Cortex of kidney (tissue), 1 donor: ENCODE measurements at places on chromosomes 4 and X.

DNA sequence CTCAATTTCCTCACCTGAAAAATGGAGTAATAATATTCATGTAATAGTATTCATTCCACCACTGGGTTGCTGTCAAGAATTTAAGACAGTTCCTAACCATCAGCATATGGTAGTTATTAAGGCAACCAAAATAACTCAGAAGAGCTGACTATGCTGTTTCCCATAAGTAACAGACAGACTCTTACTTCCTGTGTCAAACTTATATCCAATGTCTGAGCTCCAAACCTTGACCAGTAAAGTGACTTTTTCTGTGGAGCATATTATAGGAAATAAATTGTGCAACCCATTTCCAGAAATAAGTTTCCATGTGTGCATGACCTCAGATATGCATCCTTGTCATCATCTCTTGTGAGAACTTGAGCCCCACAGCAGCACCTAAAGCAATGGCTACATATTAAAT lies 78.8 kb downstream of the HADH start:
- DNase-seq, result no peak

DNA sequence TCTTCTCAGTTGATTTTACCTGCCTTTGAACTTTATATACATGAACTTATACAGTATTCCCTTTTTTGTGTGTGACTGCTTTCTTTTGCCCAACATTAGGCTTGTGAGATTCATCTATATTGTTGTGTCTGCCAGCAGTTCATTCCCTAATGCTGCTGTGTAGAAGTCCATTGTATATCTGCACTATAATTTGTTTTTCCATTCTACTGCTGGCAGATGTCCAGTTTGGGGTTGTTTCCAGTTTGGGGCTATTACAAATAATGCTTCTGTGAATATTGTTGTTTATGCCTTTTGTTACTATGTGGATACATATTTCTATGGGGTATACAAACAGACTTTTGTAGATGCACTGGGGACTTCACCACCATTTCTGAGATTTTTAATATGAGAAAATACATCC lies 268.4 kb downstream of the DCTD start:
- DNase-seq, result no peak

DNA sequence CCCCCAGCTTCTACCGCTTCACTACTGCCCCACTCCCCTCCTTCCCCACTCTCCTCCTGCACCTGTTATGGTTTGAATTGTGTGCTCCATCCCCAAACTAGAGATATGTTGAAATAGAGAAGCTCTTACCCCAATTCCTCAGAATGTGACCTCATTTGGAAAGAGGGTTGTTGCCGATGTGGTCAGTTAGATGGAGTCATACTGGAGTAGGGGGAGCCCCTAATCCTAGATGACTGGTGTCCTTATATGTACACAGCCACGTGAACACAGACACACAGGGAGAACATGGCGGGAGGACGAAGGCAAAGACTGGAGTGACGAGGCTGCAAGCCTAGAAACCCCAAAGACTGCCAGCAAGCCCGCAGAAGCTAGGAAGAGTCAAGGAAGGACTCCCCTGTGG lies 84.3 kb downstream of the FHDC1 start:
- DNase-seq, result no peak

- no peak for DNase-seq
Measured at GRCh38 chr4:47830265-47831025, 7.4 kb downstream of the CORIN start.

DNA sequence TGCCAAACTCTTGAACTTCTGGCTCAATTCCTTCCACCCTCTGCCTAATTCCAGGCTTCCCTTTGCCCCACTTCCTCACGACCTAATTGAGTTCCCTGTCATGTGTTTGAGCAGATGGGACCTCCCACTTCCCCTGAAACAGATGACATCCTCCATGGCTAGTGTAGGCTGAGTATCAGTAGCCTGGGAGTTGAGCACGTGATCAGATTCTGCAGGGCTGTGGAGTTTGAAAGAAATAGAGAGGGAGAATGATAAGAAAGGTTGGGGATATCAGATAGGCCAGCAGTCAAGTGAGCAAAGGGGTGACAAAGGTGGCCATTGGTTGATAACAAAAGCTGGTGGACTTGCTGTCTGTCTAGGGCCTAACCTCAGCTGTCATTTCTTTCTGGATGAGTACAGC lies 18.8 kb upstream of the NWD2 start:
- DNase-seq, result no peak

GRCh38 chrX:154439841-154440240 lies 2.9 kb downstream of the GDI1 start:
- no peak for DNase-seq

DNA sequence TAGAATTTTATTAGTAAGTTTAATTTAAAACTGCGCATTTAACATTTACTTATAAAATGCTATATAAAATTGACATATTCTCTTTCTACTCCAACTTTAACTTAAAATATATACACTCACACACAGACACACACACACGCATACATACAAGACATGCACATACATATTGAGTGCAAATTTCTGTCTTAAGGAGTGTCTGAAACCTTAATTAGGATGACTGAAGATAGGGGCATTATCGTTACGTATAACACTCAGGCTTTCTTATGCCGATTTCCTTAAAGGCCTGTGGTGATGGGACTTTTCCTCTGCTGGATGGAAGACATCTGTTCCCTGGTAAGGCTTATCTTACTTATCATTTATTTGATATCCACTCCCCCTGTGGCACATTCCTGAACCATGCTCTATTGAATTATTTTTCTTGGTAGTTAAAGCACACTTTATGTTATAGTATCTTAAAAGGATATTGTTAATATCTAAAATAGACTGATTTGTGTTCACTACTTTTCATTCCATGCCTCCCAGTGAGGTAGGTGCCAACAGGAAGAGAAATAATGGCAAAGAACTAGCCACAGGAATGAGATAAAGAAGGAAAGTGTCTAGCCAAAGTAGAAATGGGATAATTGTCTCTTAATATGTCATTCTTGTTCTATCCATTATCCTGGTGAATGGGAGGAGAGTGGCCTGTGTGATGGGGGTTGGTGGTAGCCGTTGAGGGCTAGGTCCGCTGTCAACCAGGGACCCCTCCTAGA lies 92.9 kb upstream of the GPRIN3 start:
- DNase-seq, result no peak

DNA sequence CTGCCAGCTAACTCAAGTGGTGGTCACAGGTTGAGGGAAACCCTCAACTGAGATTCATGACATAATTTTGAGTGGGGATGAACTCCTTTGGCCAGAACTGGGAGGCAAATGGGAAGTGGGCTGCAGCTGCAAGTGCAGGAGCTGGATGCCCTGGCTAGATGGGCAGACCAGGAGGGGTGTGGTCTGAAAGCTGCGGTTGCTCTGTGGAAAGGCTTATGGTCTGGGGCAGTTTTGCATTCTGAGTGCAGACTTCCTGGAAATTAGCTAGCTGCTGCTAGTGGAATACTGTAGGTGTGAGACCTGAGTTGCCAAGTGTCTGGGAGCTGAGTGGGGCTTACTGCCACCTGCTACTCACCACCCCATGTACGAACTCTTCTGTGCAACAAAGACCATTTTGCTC lies 52.1 kb upstream of the NAP1L2 start:
- no peak for DNase-seq

- DNase-seq, result no peak
Measured at GRCh38 chr4:64192731-64193412, 216.4 kb downstream of the TECRL start.

DNA sequence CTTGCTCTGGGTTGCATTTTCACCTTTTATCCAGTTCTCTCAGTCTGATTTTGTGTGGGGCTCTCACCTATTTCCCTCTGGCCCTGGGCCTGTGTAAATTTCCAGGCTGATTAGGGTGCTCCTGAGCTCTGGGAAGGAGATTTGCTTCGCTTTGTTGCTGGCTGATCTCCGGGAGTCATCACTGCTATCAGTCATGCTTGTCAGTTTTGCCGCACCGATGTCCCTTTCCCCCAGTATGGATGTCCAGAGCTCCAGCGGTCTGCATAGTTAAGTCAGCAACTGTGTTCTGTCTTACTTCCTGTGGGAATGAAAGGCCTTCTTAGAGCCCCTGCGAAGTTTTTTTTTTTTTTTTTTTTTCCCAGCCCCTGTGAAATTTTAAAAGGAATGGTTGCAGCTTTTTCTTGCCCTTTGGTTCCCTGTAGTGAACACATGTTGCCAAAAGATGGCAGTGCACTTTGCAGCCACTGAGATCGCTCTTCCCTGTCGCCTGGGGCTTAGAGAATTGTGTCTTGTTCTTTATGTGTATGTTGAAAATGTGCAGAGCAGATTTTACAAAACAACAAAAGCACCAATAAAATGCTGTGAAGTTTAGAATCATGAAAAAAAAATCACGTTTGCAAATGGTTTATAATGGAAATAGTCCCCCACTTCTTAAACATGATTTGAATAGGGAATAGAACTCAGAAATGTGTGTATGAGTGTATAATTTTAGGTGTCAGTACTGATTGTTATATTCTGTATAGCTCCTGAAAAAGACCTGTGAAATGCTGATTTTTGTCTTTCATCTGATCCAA lies 109.1 kb upstream of the SLC4A4 start:
- DNase-seq, result no peak

DNA sequence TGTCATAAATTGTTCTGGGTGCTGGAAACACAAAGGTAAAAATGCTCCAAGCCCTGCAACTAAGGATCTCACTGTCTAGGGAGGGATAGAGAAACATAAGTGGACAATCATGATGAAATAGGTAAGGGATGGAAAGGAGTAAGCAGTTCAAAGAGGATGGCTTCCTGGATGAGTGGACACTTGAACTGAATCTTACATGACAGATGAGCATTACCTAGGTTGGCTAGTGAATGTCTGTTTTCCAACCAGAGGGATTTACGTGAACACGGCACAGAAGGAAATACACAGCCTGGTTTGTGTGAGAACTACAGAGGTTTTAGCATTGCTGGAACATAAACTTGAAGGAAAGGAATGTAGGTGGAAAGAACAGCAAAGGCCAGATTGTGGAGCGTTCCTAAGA lies 150.2 kb upstream of the GALNT7 start:
- no peak for DNase-seq

DNA sequence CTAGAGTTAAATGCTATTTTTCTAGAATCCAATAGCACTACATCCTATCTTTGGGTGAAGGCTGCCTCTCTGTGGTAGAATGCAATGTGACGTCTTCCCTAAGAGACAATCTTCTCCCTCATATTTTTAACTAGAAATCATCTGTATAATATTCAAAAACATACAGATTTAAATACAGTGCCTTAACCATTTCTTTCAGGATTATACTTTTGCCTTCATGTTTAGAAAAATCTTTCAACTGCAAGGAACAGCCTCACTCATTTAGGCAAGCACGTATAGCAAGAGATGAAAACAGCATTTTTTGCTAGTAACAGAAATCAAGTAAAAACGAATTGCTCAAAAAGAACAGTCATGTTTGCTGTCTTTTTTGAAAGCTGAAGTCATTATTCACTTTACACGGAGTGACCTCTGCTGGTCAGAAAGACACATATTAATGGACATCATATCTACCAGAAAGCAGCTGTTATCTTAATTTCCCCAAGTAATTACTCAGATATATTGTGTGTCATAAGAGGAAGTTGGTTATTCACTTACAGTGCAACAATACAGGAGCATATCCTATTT lies 422.3 kb downstream of the STPG2 start:
- no peak for DNase-seq

GRCh38 chr4:184100297-184100885 lies 117.3 kb downstream of the ENPP6 start:
- no peak for DNase-seq

GRCh38 chr4:83125738-83126141 lies 11.2 kb upstream of the PLAC8 start:
- no peak for DNase-seq

- DNase-seq, result no peak
Measured at GRCh38 chr4:70372760-70373159, 10.2 kb upstream of the SMR3B start.
